ENCODE measurements at places on chromosomes 2 and 18. TPM values are rescaled to one million over a fixed set of nuclear protein-coding genes. Genes with fewer than 3 reads are reported as not detected.

Gene HTR2B
- total RNA-seq: not detected

Gene XDH
- 5.7 TPM for total RNA-seq

Gene SCN9A
- 5.2 TPM for total RNA-seq

Gene PROM2
- total RNA-seq: 147 TPM

Gene RASGRP3
- 0.10 TPM for total RNA-seq

Gene CRYGC
- total RNA-seq: not detected

Gene SNTG2
- total RNA-seq: not detected

All from PC-9 (cell line).